ENCODE measurements at places on chromosomes 4 and X.

DNA sequence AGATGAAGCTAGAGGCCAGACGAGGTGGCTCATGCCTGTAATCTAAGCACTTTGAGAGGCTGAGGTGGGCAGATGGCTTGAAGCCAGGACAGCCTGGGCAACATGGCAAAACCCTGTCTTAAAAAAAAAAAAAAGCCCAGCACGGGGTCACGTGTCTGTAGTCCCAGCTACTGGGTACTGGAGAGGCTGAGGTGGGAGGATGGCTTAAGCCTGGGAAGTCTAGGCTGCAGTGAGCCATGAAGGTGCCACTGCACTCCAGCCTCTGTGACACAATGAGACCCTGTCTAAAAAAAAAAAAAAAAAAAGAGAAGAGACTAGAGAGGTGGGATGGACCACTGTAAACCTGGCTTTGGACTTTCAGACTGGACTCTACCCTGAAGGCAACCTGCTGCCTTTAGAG, 10.7 kb upstream of the LRBA start:
- DNase-seq = no peak

- DNase-seq = no peak
Observed at GRCh38 chr4:148812101-148812500, 369.9 kb upstream of the NR3C2 start.

- DNase-seq = no peak
Observed at GRCh38 chr4:15976456-15977447, 13.8 kb upstream of the FGFBP2 start.

DNA sequence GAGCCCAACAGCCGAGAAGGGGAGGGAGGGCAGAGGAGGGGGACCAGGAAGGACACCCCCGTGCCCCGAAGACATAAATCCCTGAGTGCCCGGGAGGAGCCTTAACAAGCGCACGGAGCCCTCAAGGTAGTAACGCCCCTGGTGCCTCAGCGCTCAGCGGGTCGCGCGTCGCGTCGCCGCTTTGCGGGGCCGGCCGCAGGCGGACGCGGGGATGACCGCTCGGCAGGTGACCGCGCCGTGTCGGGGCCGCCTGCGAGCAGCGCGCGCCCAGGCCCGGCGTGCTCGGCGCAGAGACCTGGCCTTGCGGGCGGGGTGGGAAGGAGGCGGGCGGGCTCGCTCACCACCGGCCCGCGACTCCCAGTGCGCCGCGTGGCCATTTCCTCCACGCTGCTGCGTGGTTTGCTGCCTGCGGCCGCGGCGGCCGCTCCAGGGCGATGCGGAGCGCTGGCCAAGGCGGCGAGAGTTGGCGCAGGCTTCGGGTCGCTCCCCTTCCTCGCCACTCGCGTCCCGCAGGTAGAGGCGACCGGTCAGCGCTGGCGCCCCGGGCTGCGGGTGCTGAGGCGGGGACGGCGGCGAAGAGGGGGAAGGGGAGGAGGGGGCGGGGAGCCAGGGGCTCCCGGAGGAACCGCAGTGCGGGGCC, 632 bp downstream of the CCSER1 start:
- no peak for DNase-seq

GRCh38 chr4:148159793-148160192, 282.4 kb downstream of the NR3C2 start:
- no peak for DNase-seq

- peak; percentile 42 for DNase-seq
Observed at GRCh38 chrX:120213438-120214265, 37.0 kb upstream of the ZBTB33 start.

GRCh38 chr4:42523066-42523718, 125.9 kb downstream of the SHISA3 start:
- DNase-seq = no peak

Data from CD4-positive, alpha-beta T cell treated with Interferon gamma for 1 hour (primary cell).